M059J (cell line): ENCODE measurements at places on chromosomes 7 and 10.

- peak; percentile 11 for DNase-seq
These were observed 514.8 kb downstream of the DNAJB6 start for GRCh38 chr7:157851501-157852067.

GRCh38 chr10:114719311-114719710 lies 61.2 kb upstream of the ABLIM1 start:
- DNase-seq = no peak

DNA sequence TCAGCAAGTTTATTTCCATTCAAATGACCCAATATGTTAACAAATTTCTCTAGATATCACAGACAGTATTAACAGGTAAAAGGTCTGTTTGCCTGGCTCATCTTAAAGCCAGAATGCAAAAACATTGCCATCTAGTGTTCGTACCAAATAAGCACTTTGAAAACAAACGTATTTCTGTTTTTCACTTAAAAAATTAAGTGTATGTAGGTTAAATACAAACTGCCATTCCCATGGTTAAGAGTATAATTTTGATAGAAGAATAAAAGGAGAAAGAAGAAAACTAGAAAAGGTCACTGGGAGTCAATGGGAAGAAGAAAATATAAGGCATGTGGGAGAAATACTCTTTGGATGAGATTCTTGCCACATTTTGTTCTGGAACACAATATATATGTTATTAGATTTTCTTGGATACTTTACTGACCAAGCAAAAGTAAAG lies 51.0 kb downstream of the ORC5 start:
- DNase-seq = peak; percentile 32

- peak; percentile 78 for DNase-seq
These were observed 674 bp downstream of the AMZ1 start for GRCh38 chr7:2688409-2689342.

- DNase-seq = no peak
These were observed 125.6 kb downstream of the SEMA3A start for GRCh38 chr7:84069033-84069432.

GRCh38 chr7:128376077-128376476 lies 14.6 kb upstream of the PRRT4 start:
- DNase-seq = no peak

DNA sequence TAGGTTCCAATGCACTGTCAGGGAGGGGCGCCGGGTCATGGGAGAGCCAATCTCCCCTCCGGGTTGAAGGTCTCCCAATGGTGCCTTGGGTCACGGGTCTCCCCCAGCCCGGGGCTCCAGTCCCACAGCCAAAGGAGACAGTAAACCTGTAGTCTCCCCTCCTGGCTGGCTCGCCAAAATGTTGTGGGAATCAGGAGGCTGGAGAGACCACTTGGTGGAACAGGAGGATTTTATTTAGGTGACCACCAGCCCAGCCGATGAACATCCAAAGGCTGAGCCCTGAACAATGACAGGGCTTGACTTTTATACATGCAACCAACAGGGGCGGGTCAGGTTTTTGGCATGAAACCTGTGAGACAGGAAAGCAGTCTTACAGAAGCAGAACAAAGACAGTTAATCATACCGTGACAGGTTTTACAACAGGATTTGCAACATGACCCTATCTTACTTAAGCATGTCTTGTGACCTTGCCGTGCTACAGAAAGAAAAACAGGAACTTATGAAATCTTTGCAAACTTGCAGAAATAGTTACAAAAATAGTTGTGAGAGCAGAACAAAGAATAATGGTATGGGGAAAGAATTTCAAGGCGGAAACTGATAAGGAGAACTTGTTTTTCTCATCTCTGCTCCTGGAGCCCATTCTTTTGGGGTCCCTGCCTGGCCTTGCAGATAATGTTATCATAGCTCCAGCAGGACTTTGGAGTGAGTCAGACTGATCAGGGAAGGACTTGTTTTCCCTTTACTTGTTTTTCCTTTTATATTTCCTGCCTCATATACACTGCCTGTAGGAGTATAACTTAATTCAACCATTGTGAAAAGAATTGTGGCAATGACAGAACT lies 7.1 kb downstream of the ERV3-1 start:
- DNase-seq = no peak

DNA sequence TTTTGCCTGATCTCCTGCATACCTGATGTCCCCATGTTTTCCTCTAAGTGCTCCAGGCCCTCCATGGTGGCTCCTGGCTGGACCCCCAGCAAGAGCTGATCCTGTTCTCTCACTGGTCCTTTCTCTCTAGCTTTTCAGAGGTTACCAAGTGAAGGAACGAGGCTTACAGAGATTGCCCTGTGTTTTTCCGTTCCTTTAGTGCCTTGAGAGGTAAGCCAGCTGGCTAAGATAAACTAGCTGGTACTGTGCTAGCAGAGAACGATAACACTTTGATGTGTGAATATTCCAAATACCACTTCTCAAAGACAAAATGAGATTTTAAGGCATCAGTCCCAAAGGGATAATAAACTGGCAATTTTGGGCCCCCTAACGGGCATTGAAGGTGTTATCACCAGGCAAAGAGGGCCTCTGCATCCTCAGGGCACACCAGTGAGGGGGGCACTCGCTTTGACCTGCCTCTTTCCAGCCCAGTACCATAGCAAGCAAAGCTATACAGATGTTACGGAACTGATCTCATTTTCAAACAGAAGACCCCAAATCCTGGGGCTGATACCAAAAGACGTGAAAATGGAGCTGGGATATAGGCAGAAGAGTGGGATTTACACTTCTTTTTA lies 8.4 kb upstream of the CCNY start:
- DNase-seq = no peak

GRCh38 chr10:63421591-63421990 lies 44.2 kb downstream of the JMJD1C start:
- DNase-seq = no peak

DNA sequence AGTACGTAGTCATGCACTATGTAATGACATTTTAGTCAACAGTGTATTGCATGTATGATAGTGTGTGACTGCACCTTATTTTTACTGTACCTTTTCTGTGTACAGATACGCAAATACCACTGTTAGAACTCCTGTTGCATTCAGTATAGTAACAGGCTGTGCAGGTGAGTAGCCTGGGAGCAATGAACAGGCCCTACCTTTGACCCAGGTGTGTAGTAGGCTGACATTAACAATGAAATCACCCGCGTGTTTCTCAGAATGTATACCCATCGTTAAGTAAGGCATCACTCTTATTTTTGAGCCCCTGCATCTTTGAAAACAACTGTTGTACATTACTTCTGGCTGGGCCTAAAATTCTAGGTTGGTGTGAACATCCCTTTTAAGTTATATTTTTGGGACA lies 41.6 kb downstream of the DAGLB start:
- DNase-seq = no peak

GRCh38 chr10:48590945-48591344 lies 13.9 kb downstream of the ARHGAP22 start:
- DNase-seq = no peak
